T-helper 1 cell treated with Interleukin-12 subunit alpha and Interleukin-12 subunit beta and Interleukin-4 antibody, amounts not matched to agents 30 ng/mL and 1 ng/mL, for 36 hours (primary cell): ENCODE measurements at places on chromosomes 11 and 22. TPM values are rescaled to one million over a fixed set of nuclear protein-coding genes. Genes with fewer than 3 reads are reported as not detected.

The PGA5 gene
- total RNA-seq: not detected in 2 replicates

The CDKN1C gene
- 0.29 and 0.46 TPM in 2 replicates for total RNA-seq

The TBC1D22A gene
- 39.2 and 39.3 TPM in 2 replicates for total RNA-seq

The PKP3 gene
- total RNA-seq: not detected in 2 replicates

The CCDC116 gene
- 0.61 and 0.81 TPM in 2 replicates for total RNA-seq

The BUD13 gene
- total RNA-seq: 26.4 and 27.9 TPM in 2 replicates

The MB gene
- 0.61 and 0.80 TPM in 2 replicates for total RNA-seq

The FOXRED2 gene
- 11.7 and 12.0 TPM in 2 replicates for total RNA-seq

The FXYD2 gene
- 8.9 and 11.6 TPM in 2 replicates for total RNA-seq

The CHCHD10 gene
- 44.5 and 51.0 TPM in 2 replicates for total RNA-seq

The ALDH3B1 gene
- total RNA-seq: not detected in 2 replicates

The OR51B5 gene
- total RNA-seq: not detected in 2 replicates

The KCNJ11 gene
- 0.42 and 0.61 TPM in 2 replicates for total RNA-seq

The C11orf16 gene
- total RNA-seq: not detected in 2 replicates

The PRAME gene
- not detected in 2 replicates for total RNA-seq

The OR4D5 gene
- total RNA-seq: not detected in 2 replicates

The CARD10 gene
- not detected in 2 replicates for total RNA-seq

The TPH1 gene
- 0.56 and 0.73 TPM in 2 replicates for total RNA-seq

The BTBD18 gene
- not detected in 2 replicates for total RNA-seq

The DDI1 gene
- total RNA-seq: not detected in 2 replicates

The SPI1 gene
- 0.15 TPM in 1 of 2 replicates, not detected in the other for total RNA-seq

The CNIH2 gene
- 2.1 and 3.1 TPM in 2 replicates for total RNA-seq

The SLC37A4 gene
- total RNA-seq: 16.4 and 19.7 TPM in 2 replicates

The OR51I1 gene
- not detected in 2 replicates for total RNA-seq

The SCGB1D2 gene
- total RNA-seq: not detected in 2 replicates

The KRTAP5-5 gene
- not detected in 2 replicates for total RNA-seq
